ENCODE measurements at places on chromosomes 2 and 18.
A peak's percentile ranks its signal among the peaks of the same experiment; 100 is the strongest.

GRCh38 chr18:55139836-55140235, 180.6 kb upstream of the CCDC68 start:
- DNase-seq: no peak

DNA sequence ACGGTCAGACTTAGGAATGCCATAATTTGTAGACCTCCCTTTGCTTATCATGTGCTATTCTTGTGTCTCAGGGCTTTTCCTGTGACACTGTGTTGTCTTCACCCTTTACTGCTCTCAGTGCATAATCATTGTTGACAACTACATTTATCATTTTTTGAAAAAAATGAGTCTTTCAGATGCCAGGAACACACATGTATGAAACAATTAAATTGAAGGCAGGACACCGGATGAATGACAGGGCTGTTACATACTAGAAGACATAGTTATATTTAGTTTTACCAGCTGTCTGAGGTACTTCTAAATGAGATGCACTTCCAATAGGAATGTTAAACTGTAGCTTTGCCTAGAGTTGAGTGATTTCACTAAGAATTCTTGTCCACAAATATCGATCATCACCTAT, 243.5 kb downstream of the LRP1B start:
- DNase-seq: no peak

DNA sequence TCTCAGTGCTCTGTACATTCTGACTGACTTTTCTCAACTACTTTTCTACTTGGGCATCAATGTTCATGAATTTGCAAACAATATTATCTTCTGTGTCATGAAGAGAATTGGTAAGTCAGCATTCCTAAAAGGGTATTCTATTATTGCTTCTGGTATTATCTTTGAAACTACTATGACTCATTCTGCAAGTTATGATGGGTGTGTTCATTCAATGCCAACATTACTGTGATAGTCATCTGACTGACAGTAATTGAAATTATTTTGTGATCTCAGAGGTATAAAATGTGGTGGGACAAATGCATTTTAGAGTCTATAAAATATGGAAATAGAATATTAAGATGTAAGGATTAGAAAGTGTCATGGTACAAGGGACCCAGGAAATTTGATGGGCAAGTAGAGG, 736.0 kb upstream of the CELF4 start:
- DNase-seq: no peak

DNA sequence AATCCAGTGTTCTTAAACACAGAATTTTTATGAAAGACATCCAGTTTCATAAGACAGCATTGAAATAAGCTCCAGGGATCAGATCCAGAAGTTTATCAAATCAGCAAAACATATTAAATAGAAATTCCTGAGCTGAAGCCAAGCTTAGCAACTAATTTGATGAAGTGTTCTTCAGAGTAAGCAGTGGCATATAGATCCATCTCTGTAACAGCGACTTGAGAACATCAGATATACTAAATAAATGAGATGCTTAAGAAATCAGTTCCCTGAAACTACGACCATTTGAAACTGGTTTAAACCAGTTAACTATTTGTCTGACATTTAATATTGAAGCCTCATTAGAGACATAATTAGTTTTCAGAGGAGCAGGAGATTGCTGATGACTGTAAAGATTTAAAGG, 34.1 kb downstream of the PPP1R1C start:
- no peak for DNase-seq

GRCh38 chr2:128786316-128786715, 467.6 kb upstream of the HS6ST1 start:
- no peak for DNase-seq

DNA sequence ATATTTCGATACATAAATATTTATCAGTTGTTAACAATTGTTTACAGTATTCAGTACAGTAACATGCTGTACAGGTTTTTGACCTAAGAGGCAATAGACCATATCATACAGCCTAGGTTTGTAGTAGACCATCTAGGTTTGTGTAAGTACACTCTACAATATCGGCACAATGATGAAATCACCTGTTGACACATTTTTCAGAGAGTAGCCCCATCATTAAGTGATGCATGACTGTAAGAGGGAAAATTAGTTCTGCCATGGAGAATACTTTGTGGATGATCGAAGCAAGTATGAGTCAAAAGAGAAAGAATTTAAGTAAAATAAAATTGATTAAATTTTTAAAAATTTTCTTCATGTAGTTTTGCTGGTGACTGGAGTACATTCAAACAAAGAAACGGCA, 32.6 kb downstream of the VIT start:
- no peak for DNase-seq

DNA sequence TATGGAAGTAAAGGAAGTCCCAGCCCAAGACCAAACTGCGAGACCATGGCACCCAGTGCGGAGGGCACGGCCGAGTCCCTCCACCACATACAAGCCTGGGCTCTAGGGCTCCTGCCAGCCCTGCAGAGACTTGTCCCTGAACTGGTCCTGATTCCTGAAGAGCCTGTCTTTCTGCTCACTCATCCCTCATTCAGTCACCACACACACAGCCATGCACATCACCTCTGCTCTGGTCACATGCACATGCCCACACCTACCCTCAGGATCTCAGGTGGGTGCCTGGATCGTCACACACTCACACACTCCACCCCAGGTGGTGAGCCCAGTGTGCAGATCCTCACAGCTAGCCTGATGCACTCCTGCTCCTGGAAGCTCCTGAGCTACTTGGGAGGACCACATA, 71.4 kb upstream of the LAPTM4A start:
- DNase-seq: no peak

DNA sequence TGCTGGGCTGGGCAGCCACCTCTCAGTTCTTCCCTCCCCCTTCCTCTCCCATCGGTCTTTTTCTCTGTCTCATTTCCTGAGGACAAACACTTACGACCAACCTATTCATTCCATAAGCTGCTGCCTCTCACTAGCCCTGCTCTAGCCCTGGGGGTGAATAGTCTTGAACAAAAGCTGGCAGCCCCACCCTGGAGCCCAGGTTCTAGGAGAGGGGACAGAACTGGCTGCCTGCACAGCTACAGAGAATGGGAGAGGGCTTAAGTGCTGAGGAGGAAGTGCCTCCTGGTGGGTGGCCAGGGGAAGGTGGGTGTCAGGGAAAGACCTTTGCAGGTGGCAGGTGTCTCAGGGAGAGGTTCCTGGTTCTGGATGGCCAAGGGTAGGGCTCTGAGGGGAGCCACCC, 22.8 kb downstream of the ANO7 start:
- DNase-seq: no peak

DNA sequence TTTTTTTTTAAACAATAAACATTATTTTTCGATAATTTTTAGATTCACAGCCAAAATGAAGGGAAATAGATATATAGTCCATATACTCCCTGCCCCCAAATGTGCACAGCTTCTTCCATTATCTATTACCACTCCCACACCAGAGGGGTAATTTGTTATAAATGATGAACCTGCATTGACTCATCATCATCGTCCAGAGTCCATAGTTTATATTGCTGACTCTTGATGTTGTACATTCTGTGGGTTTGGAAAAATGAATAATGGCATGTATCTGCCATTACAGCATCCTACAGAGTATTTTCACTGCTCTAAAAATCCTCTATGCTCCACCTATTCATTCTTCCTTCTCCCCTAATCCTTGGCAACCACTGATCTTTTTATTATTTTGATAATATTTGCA, 121.5 kb downstream of the LTBP1 start:
- DNase-seq: no peak

DNA sequence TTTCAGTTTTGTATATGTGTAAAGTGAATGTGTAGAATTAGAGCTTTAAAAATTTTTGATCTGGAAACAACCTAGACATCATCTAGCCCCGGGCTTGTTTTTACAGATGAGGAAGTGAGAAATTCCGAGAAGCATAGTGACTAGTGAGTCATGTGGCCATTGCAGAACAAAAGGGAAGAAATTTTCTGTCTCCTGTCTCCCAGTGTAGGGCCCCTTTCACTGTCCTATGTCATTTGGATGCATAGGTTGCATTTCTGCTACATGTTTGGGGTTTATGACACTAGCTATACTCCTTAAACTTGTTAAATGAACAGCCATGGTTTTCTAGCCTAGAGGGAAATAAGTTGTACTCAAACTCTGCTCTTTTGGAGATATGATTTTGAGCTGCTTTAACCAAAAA, 84.6 kb downstream of the PLCL1 start:
- no peak for DNase-seq

DNA sequence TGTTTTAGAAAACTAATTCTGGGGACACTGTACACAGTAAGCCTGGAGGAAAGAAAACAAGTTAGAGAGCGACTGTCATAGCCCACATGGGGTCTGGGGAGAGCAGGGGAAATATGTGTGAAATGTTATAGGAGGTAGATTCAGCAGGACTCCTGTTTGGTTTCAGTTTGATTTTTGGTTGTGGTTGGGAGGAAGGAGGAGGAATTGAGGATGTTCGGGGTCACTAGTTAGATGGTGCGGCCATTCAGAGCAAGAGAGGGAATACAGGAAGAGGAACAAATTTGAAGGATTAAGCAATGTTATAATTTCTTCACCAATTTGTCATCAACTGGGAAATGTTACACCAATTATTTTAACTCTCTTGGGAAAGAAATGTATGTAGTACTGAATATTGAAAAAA, 25.1 kb downstream of the TTC39C start:
- DNase-seq: no peak

DNA sequence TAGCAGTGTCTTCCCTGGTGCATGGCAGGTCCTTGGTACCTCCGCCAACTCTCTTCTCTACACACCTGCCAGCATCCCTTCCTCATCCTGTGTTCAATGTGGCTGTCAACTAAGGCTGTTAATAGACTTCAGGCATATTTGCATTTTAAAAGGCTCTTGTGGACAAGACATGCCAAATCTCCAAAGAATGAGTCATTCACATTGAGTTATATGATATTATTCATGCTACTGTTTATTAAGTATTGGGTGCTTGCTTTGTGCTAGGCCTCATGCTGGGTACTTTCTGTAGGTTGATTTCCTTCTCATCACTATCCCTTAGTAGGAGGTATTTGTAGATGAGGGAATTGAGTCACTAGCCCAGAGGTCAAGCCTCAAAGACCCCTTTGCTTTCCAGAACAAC, 5.2 kb downstream of the MYO1B start:
- DNase-seq: no peak

DNA sequence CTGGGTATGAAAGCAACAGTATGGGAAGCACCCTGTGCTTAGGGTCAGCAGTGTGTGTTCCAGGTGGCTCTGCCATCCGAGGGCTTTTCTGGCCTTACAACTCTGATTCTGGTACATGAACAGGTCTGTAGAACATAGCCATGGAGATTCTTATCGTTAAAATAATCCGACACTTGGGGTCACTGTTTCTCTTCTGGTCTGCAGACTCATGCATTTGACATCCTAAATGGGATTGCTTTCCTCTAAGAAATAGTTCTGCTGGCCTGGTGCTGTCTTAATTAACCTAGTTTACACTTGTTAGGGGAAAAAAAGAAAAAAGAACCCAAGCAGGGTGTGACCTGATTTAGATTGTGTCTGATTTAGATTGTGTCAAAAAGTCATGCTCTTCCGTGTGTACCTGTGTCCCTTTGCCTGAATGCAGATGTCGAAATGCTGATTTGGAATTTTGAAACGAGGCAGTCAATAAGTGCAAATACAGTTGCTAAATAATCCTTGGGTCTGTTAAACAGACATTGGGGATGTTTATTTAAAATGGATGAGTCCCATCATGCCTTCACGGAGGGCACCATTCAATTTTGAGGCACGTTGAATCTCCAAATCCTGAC, 59.6 kb downstream of the TRPM8 start:
- DNase-seq: peak; percentile 60

DNA sequence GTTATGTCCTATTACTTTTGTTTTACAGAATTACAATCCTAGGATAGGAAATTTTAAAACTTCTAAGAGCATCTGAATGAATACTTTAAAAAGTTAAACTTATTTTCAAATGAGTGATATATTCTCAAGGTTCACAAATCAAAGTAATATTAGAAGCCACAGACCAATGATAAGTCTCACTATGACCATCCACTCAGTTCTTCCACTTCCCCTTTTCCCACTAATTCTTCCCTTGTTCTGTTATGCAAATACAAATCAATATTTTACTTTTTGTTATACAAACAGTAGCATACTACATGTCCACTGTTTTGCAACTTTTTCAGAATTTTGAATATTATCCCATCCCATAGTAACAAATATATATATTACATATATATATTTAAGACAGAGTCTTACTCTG, 20.2 kb downstream of the USP37 start:
- DNase-seq: no peak

DNA sequence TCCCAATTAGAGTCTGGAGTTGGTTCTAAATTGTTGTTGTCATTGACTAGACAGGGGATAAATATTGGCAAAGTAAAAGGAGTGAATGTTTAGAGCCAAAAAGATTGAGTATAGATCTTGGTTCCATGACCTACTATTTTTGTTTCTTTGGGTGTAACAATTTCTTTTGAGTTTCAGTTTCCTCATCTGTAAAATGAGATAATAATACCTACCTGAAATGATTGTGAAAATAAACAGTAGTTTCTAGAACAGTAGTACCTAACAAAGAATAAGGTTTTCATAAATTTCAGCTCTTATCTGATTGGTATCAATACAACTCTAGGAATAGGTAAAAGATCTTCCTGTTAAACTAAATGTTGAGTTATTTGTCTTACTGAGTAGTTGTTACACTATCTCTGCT, 56.8 kb downstream of the PMS1 start:
- DNase-seq: no peak

DNA sequence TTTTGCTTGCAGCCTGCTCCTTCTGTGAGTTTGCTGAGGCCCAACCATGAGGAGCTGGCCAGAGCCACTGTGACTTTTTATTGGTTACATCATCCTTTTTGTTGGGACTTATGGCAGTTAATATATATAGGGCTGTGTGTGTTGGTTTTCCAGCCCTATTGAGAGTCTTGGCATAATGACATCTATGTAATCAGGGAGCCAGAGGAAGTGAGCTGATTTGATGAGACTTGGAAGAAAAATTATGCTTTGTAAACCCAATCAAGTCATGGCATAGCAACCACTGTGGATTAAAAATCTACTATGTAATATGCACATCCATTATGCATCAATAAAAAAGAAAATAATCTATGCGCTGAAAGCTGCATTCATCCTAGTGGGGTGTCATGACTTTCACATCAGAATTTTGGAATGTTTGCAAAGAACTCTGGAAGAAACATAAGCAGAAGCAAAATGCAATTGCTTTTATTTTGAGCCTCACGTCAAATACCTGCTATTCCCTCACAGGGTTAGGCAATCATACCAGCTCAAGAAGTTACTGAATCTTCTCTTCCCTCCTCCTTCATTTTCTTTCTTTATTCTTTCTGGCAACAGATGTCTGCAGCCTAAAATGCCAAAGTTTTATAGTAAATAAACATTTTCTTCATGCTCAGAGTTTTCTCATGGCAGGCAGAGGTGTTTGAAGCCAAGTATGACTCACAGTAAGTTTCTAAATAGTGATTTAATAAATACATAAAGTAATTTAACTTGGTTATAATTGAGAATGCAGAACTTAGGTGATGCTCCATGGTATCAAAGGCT, 308.5 kb downstream of the KCNS3 start:
- DNase-seq: no peak

GRCh38 chr2:109381327-109381820, 232.4 kb downstream of the SEPTIN10 start:
- DNase-seq: no peak

DNA sequence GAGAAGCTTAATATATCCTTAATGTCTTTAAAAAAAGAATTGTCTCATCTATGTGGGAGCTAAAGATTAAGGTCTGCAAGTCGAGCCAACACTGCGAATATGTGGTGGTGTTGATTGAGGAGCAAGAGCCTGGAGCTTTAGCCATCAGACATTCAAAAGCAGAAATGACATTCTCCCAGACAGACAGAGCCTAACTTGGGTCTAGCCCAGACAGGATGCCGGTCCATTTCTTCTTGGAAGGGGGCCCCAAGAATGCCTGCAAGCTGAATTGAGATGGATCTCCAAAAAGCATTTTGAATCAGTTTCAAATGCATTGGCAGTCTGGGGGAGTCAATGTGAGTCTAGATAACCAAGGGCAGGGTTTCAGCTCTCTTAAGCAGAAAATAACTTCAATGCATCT, 30.1 kb upstream of the EML4 start:
- DNase-seq: no peak
